ENCODE measurements at places on chromosomes 7 and 10.

DNA sequence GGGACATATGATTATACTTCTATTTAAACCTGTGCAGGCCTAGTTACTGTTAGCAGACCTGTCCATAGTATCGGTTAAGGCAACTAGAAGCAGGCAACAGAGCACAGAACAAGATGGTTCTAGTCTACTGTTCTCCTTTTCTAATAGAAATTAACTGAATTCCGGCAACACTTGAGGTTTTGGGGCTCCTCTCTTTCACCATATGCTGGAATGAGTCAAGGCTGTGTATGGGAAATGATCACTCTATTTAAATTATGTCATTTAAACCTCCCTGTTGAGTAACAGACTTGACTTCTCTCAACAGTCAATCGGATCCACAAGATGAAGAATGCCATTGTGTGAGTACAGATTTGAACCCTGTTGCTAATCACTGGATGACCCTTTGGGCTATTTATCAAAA, 6.2 kb upstream of the OTUD1 start:
- DNase-seq, result no peak

GRCh38 chr7:30352169-30352568, 67.8 kb downstream of the ZNRF2 start:
- DNase-seq, result no peak

DNA sequence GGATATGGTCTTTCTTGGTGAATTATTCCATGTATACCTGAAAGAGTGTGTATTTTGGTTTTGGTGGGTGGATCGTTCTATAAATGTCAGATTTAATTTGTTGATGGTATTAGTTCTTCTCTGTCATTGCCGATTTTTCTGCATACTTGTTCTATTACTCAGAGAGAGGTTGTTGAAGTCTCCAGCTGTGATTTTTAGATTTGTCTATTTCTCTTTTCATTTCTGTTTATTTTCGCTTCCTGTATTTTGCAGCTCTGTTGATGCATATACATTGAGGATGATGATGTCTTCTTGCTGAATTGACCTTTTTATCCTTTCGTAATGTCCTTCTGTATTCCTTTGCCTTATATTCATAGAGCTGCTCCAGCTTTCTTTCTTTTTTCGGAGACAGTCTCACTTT, 12.1 kb upstream of the BHLHA15 start:
- no peak for DNase-seq

DNA sequence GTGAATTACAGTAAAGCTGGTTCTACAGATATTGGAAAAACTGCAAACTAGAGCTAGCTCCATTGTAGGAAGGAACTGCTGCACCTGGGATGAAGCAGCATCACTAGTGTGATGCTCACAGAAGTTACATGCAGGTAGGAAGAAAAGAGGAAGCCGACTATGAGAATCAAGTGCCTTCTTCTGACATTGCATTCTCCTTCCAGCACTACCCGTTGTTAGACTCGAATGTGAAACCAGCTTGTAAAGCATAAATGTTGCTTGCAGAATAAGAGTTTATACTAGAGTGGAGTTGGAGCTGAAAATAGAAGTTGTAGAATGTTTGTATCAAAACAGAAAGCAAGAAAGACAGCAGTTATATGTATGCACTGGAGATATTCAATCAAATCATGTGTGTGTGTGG, 49.9 kb downstream of the TRIM24 start:
- DNase-seq, result no peak

DNA sequence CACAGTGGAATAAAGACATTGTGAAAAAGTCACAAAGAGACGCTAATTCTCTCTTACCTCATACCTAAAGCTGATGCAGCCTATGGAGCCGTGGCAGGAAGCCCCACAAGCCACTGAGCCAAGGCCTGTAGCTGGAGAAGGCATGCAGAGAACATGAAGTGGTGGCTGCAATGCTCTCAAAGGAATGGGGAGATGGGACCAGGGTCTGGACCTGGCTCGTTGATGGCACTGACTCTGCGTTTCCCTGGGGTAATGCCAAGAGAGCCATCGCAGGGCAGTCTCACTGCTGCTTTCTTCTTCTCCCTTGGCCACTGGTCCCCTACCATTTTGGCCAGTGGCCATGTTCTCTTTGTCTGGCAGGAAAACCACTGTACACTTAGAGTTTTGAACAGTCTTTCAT, 329.9 kb upstream of the ZMIZ1 start:
- no peak for DNase-seq

- peak; percentile 13 for DNase-seq
These were observed 36.3 kb downstream of the DRGX start for GRCh38 chr10:49359349-49360270.

GRCh38 chr10:131802996-131803395, 97.8 kb upstream of the PPP2R2D start:
- no peak for DNase-seq
